CD8-positive, alpha-beta memory T cell (primary cell): ENCODE measurements at places on chromosomes 2 and 18. TPM values are rescaled to one million over a fixed set of nuclear protein-coding genes. Genes with fewer than 3 reads are reported as not detected.

Gene TBR1
- total RNA-seq, result not detected

Gene PDE1A
- total RNA-seq, result not detected

Gene TEKT4
- not detected for total RNA-seq

Gene ZNF892
- total RNA-seq, result 4.3 TPM

- DNase-seq, result no peak
These were observed 494.0 kb upstream of the MYT1L start for GRCh38 chr2:2825062-2825461.

DNA sequence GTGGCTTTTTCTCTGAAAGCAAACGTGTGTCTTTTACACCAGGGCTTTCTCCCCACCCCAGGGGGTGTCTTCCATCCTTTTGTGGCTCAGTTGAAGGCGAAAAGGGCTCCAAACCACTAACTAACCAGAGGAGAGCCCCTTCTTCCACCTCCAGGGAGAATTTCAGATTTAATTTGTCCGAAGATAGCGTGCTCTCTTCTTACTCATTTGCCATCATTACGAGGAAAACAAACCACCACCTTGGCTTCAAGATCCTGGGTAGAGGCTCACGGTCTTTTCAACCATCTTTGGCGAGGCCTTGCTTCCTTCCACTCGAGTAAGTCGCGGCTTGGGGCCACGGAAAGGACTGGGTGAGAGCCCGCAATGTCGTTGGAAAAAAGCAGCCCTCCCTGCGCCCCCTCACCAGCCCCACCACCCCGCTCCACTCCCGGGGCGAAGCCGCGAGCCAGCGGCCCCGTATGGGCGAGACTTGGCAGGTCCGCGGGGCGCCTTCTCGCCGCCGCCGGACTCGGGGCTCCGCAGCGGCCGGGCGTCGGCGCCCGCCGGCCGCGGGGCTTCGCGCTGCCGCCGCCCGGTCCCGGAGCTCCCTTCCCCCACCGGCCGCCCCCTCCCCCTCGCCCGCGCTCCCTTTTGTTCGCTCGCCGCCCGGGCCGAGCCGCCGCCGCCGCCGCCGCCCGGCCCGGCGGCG, 1.7 kb upstream of the ZNF532 start:
- DNase-seq, result peak; percentile 9

GRCh38 chr2:230664128-230664527, 48.5 kb upstream of the CAB39 start:
- no peak for DNase-seq

DNA sequence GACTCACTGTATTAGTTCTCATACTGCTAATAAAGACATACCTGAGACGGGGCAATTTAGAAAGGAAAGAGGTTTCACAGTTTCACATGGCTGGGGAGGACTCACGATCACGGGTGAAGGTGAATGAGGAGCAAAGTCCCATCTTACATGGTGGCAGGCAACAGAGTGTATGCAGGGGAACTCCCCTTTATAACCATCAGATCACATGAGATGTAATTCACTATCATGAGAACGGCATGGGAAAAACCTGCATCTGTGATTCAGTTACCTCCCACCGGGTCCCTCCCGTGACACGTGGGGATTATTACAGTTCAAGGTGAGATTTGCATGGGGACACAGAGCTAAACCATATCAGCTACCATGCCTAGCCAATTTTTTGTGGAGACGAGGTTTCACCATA, 168.2 kb downstream of the NEDD4L start:
- DNase-seq, result no peak

- no peak for DNase-seq
These were observed 233.2 kb downstream of the TWIST2 start for GRCh38 chr2:239081046-239081445.

- DNase-seq, result no peak
These were observed 34.8 kb downstream of the DNER start for GRCh38 chr2:229679393-229680125.

GRCh38 chr18:41501848-41502247, 453.2 kb upstream of the PIK3C3 start:
- no peak for DNase-seq

DNA sequence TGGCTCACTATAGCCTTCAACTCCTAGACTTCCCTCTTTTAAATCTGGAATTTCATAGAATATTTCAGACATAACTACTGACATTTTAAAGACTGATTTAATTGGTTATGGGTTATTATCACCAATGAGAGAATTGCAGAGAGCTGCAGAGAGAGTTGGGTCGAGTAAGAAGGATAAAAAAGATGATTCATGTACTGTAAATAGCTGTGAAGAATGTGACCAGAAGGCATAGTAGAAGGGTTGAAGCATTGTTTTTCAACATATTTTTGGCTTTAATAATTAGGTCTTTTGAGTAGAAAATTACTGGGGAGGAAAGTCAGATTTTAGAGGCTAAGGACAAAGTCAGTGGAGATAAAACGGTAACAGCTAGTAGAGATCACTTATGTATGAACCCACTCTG, 503.2 kb upstream of the SLC8A1 start:
- DNase-seq, result no peak

DNA sequence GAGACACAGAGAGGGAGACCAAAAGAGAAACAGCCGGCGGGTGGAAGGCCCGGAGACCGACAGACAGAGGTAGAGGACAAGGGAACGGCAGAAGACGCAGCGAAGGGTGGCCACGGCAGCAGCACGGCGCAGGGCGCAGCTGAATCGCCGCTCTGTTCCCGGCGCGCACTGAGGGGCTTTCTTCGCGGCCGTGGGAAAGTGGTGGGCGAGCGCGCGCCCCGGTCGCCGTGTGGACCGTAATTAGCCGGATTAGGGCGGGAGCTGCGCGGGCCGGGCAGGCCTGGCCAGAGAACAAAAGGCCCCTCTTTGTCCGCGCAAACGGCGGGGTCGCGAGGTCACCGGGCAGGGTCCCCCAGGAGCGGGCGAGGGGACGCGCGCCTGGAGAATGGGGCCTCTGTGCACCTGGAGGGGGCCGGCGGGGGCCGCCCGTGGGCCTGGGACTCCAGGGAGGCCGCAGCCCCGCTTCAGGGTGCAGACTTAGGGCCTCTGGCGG, 158.3 kb downstream of the ZFP36L2 start:
- DNase-seq, result no peak

- no peak for DNase-seq
These were observed 36.3 kb upstream of the CTDP1 start for GRCh38 chr18:79643054-79643984.

GRCh38 chr2:162365392-162365791, 21.5 kb downstream of the GCA start:
- DNase-seq, result no peak
